ENCODE measurements at places on chromosomes 6 and 20.
A peak's percentile ranks its signal among the peaks of the same experiment; 100 is the strongest.

GRCh38 chr6:55827818-55828522, 47.4 kb downstream of the BMP5 start:
- no peak for DNase-seq

DNA sequence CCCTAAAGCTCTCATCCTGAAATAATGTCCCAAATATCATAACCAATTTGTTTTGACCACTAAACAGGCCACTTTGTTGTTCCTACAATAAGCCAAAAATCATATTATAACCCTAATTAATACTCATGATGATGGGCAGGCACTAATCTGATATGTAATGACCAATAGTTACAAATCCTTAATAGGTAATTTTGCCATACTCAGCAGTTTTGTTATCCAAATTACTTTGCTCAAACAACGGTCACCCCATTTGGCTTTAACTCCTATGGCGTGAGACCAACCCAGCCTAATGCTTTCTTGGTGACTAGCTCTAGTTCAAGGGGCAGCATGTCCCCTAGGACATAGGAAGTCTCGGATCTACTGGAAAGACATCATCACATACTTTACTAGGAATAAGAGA, 123.2 kb upstream of the ID4 start:
- no peak for DNase-seq

DNA sequence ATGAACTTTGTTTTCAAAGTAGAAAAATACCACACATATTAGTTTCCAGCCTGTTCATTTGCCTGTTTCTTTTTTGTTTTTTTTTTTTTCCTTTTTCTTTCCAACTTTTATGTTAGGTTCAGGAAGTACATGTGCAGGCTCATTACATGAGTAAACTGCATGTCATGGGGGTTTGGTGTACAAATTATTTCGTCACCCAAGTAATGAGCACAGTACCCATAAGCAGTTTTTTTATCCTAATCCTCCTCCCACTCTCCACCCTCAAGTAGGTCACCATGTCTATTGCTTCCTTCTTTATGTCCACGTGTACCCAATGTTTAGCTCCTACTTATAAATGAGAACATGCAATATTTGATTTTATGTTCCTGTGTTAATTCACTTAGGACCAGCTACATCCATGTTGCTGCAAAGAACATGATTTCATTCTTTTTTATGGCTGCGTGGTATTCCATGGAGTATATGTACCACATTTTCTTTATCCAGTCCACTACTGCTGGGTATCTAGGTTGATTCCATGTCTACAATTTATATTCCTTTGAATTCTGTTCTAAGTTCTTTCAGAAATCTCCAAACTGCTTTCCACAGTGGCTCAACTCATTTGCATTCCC, 31.8 kb downstream of the SNX14 start:
- DNase-seq, result no peak

DNA sequence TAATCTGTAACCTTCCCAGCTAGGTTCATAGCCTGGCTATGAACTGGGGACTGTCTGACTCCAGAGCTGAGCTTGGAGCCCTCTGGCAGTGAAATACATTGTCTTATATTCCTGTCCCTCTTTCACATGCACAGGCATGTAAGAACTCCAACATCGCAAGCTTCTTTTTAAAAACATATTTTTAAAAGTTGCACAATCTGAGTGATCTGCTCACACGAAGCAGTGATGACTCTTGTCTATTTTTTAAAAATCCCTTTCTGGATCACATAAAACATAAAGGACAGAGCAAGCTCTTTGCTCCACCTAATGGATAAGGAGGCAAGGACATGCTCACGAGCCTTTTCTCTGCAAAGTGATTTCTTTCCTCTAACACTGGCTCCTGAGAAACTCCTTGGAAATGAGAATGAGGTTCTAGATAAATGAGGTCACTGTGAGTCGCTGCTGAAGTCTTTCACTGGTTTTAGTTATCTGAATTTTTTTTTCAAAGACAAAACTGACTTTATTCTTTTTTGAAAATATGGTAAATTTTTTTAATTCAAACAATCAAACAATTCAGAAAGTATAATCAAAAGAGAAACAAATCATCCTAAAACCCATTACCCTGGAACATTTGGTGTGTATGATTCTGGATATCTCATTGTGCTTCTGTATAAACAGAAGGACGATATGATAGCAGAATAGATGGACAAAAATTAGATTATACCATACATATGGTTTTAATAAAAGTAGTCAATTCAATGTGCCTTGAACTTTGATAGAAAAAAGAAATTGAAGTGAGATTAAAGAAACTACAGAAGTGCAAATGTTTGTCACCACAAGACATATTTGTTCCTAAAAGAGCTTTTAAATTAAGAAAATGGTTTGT, 30.8 kb downstream of the IL20RA start:
- DNase-seq, result no peak

DNA sequence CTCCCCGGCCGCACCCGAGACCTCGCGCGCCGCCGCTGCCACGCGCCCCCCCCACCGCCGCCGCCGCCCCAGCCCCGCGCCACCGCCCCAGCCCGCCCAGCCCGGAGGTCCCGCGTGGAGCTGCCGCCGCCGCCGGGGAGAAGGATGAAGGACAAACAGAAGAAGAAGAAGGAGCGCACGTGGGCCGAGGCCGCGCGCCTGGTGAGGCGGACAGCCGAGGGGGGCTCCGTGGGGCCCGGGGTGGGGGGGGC, 426 bp downstream of the ASXL1 start:
- peak; percentile 29 for DNase-seq

GRCh38 chr6:156694679-156695078, 82.5 kb upstream of the ARID1B start:
- DNase-seq, result no peak

GRCh38 chr20:4329232-4329631, 313.9 kb upstream of the RNF24 start:
- DNase-seq, result no peak

GRCh38 chr6:135062735-135063134, 8.1 kb upstream of the HBS1L start:
- no peak for DNase-seq
